ENCODE measurements at places on chromosomes 1 and 21.

DNA sequence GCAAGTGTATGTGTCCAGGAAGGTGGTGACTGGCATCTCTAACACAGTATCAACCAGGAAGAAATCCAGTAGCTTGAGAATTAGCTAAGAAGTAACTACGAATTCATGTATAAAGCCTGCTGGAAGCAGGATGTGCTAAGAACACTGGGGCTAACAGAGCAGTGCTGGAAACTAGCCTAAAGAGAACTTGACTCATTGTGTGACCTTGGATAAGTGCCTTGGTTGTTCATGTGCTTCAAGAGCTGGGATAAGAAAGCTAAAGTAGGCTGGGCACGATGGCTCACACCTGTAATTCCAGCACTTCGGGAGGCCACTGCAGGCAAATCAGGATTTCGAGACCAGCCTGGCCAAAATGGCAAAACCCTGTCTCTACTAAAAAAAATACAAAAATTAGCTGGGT is 186.9 kb downstream of the RRAGC start:
- DNase-seq, result no peak

DNA sequence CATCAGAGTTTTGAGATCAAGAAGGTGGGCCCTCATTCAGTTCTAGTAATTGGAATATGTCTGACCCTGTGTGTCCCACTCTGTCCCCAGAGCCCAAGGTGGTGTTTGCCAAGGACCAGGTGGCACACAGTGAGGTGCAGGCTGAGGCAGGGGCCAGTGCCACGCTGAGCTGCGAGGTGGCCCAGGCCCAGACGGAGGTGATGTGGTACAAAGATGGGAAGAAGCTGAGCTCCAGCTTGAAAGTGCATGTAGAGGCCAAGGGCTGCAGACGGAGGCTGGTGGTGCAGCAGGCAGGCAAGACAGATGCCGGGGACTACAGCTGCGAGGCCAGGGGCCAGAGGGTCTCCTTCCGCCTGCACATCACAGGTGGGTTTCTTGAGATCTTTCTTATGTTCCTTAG is 35.2 kb downstream of the OBSCN start:
- no peak for DNase-seq

DNA sequence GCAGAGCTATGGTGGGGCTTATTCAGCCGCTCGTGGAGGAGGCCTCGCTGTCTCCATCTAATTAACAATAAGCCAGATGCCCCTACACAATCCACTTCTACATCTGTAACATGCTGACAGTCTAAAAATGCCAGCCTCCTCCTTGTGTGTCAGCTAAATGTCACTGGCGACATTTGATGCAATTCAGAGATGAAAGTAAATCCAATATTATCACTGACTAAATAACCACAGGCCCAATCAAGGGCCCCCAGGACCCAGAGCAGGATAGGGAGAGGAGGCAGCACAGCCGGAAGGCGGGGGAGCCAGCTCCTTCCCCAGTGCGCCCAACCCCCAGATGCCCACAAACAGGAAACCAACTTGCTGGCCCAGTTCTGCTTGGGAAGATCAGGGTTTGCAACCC is 76.6 kb downstream of the DMRTA2 start:
- no peak for DNase-seq

DNA sequence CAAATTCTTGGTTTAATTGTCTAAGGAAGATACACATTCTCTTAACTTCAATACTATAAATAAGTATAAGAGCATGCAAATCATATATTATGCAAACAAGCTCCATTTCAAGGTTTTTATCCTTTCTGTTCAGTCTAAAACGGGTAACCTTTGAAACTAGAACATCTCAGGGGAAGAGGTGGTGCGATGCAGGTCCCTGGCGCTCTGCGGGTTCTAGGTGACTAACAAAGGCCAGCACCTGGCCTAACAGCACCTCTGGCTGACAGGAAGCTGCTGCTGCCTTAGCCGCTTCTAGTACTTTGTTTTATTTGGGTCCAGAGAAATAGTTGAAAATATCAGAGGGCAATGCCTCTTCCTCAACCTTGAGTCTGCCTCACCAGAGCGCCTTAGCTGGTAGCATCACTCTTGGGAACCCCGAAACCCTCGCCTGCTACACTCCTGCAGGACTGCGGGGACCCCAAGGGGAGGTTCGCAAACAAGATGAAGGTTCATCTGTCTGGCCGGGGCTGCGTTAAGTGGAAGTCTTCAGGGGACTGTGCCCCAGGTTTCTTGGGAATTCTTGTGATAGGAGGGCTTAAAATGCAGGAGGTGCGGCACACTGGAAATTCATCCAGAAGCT is 45.5 kb downstream of the PRDM15 start:
- no peak for DNase-seq

- DNase-seq, result no peak
These were observed 6.7 kb upstream of the IL10RB start for GRCh38 chr21:33259428-33259827.

DNA sequence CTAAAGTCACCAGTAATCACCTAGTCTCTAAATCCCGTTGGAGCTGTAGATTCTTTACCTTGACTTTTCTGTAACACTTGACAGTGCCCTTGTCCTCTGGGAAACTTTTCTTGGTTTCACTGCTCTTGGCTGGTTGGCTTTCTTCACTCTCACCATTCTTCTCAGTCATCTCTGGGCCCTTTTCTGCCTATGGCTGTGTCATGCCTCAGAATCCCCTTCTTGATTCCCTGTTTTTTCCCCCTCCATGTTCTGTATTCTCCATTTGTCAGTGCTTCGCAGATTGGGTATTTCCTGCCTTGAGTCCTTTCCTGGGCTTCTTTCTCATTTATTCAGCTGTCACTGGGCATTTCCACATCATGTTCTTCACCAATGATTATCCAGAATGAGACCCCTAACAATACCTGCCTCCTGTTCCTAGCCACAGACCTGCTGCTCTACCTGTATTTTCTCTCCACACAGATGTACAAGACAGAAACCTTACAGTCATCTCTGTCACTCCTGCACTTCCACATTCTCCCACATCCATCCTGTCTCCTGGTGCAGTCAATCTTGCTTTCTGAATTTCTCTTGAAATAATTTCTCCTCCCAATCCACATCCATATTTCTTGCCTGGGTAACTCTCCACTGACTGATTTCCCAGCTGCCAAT is 14.7 kb downstream of the UCK2 start:
- no peak for DNase-seq

DNA sequence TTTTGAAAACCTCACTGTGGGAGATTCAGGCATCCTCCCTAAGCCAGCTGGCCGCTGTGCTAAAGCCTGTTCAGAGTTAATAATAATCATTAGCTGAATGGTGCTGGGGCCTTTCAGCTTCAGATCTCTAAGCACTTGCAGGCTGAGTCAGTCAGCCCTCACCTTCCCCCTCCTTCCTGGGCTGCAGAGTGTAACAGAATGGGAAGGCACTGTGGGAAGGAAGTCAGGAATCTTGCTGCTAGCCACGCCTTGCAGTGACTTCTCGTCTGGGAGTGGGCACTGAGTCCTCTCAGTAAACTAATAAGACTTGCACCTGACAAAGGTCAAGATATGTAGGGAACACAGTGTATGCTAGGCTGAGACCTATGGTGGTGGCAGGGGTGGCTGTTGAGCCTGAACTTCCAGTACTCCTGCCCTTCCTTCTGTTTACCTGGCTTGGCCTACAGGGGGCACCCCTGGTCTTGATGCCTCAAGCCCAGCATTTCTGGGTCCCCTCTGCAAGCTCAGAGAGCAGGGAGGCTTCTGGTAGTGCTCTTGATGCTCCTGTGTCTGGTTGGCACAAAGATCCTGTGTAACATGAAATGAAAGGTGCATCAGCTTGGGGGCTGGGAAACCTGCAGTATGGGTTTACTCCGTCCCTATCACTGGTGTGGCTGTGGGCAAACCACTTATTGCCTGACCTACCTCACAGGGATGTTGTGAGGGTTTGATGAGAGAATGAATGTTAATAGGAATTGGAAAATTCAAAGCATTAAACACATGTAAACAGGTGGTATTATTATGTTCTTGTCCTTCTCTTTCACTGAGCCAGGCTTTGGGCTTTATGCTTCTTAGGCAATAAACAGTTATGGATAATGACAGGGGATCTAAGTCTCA is 6.0 kb downstream of the CYB561D1 start:
- DNase-seq, result peak; percentile 14

- DNase-seq, result no peak
These were observed 86.4 kb upstream of the LRRC8D start for GRCh38 chr1:89734442-89734841.

DNA sequence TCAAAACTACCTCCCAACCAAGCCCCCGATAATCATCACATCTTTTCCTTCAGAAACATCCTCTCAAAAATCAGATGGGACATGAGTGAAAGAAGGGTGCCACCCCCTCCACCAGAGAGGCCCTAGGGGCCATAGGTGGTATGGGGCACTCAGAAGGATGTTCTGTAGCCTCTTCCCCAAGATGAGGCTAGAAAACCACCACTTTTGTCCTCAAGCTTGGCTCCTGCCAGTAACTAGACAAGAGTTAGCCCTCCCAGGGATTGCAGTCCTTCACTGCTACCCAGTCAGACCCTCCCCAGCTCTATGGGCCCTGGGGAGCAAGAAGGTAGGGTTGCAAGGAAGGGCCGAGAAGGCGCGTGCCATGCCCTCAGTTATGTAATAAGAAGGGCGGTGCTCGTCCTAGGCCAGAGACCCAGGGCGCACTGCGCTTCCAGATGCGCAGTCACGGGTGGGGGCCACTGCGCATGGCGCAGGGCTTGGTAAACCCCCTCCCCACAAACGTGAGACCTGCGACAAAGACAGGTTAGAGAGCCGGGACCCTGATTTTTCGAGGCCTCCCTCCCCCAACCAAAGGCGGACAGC is 69.7 kb downstream of the CD46 start:
- DNase-seq, result no peak

DNA sequence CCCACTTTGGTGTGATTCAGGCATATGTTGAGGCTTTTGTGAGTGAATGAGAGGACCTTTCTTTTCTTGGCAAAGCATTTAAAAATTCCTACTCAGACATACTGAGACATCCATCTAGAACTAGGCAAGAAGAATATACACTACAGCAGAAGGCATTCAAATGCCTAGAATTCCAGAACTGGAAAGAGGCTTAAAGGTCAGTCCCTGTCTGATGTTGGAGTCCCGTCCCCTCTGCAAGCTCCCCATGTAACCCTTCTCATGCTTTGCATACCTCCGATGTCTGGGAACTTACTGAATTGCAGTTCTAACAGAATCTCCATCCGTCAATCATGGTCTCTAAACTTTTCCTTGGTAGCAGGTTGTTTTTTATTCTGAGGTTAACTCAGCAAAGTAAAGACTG is 152.9 kb downstream of the ATP6V1G3 start:
- DNase-seq, result no peak

GRCh38 chr1:199545780-199546179 is 481.7 kb upstream of the NR5A2 start:
- no peak for DNase-seq

- no peak for DNase-seq
These were observed 31.6 kb downstream of the HYI start for GRCh38 chr1:43421976-43422750.
